A549 treated with GW870086 at 1 μM for 4 hours (cell line): ENCODE measurements at places on chromosomes 3 and 15. TPM values are rescaled to one million over a fixed set of nuclear protein-coding genes. Genes with fewer than 3 reads are reported as not detected.

The GRAMD1C gene
- total RNA-seq = 0.47 to 1.2 TPM (median 0.96 TPM) in 5 replicates

The VPS8 gene
- 5.9 to 8.5 TPM (median 8.0 TPM) in 5 replicates for total RNA-seq

The NGRN gene
- 98.3 to 117 TPM (median 111 TPM) in 5 replicates for total RNA-seq

The CPEB1 gene
- total RNA-seq = 2.3 to 3.5 TPM (median 2.9 TPM) in 5 replicates

The ATP8B4 gene
- total RNA-seq = 0.57 to 1.4 TPM (median 0.63 TPM) in 5 replicates

The WDR93 gene
- 0.10 to 0.19 TPM (median 0.18 TPM) in 5 replicates for total RNA-seq

The SLC24A5 gene
- not detected in 5 replicates for total RNA-seq

The C3orf85 gene
- total RNA-seq = not detected in 5 replicates

The CACNA2D3 gene
- total RNA-seq = 0.15 to 0.34 TPM (median 0.25 TPM) in 4 of 5 replicates, not detected in the other

The CKMT1A gene
- total RNA-seq = 1.8 to 4.5 TPM (median 2.3 TPM) in 5 replicates

The NUDT16 gene
- total RNA-seq = 5.8 to 7.4 TPM (median 7.2 TPM) in 5 replicates

The CAMKV gene
- total RNA-seq = 0.30 to 0.63 TPM (median 0.45 TPM) in 5 replicates

The C3orf20 gene
- 0.05 TPM in 1 of 5 replicates, not detected in the others for total RNA-seq

The APOD gene
- 0.79 to 1.2 TPM (median 0.87 TPM) in 5 replicates for total RNA-seq

The PDE8A gene
- 22.4 to 28.8 TPM (median 27.8 TPM) in 5 replicates for total RNA-seq

The RASL12 gene
- 0.08 to 0.13 TPM (median 0.10 TPM) in 5 replicates for total RNA-seq

The GOLGA8Q gene
- total RNA-seq = not detected in 5 replicates

The LRRC2 gene
- not detected in 5 replicates for total RNA-seq

The GP9 gene
- total RNA-seq = not detected in 5 replicates

The ATP13A5 gene
- total RNA-seq = not detected in 5 replicates

The SHF gene
- 0.35 to 1.0 TPM (median 0.80 TPM) in 5 replicates for total RNA-seq

The BCL6 gene
- total RNA-seq = 6.6 to 10.1 TPM (median 9.5 TPM) in 5 replicates

The PRR20G gene
- total RNA-seq = 0.64 to 1.1 TPM (median 0.80 TPM) in 5 replicates

The EXD1 gene
- 0.16 to 0.33 TPM (median 0.27 TPM) in 3 of 5 replicates, not detected in the others for total RNA-seq

The MAP2K1 gene
- 69.5 to 120 TPM (median 116 TPM) in 5 replicates for total RNA-seq

The ZBTB20 gene
- total RNA-seq = 0.70 to 2.3 TPM (median 1.3 TPM) in 5 replicates

The USP13 gene
- 9.3 to 11.6 TPM (median 9.8 TPM) in 5 replicates for total RNA-seq

The CLDN1 gene
- total RNA-seq = 18.5 to 23.3 TPM (median 21.3 TPM) in 5 replicates

The GNAT1 gene
- not detected in 5 replicates for total RNA-seq

The AP3B2 gene
- 0.47 to 1.0 TPM (median 0.68 TPM) in 5 replicates for total RNA-seq

The PAQR5 gene
- total RNA-seq = 88.0 to 124 TPM (median 110 TPM) in 5 replicates

The MOBP gene
- 0.09 to 0.37 TPM in 2 of 5 replicates, not detected in the others for total RNA-seq

The CAV3 gene
- total RNA-seq = 0.31 TPM in 1 of 5 replicates, not detected in the others

The UNC13C gene
- total RNA-seq = not detected in 5 replicates

The CCR9 gene
- not detected in 5 replicates for total RNA-seq
